Gastrocnemius medialis (tissue), 4 donors: ENCODE measurements at places on chromosomes 1 and 21.

DNA sequence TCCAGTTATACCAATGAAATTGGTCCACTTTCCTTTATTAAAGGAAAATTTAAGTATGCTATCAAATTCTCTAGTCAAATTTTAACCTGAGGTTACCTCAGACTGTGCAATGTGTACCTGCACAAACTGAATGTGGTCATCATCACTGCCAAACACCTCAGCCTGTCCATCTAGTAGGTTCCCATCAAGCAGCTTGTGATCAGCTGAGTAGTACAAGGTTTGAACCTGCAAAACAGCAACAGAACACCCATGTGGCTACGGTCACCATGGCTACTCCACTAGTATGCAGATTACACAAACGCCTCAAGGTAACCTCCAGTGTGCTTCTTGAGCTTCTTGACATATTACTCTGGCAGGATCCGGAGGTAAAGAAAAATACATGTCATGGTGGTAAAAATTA, 11.6 kb downstream of the IVNS1ABP start:
- DNase-seq, result no peak

GRCh38 chr1:197146101-197147095, at the start of gene ASPM:
TSS of gene ASPM (minus strand) at chr1:197146669. CDS start at chr1:197146437, 232 bp downstream.
- peak; percentile 88 for DNase-seq

DNA sequence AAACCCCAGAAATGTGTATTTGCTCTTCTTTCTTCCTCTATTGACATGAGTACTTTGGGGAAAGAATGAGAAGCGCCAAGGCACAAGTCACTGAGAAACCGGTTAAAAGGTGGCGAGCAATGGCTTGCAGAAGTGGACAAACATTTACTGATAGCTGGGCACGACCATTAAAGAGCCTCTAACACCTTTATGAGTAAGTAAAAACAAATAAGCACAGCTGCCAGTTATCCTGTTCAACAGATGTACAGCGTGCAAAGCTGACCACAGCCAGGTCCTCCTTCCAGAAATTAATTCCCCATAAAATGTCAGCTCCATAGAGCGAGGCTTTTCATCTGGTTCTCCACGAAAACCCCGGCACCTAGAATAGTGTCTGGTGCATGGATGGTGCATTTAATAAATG, 72.7 kb downstream of the CAPZB start:
- no peak for DNase-seq

GRCh38 chr1:181057079-181057478, 23.3 kb downstream of the MR1 start:
- no peak for DNase-seq

- no peak for DNase-seq
Observed at GRCh38 chr1:182301026-182301436, 90.6 kb downstream of the GLUL start.

- DNase-seq, result no peak
Observed at GRCh38 chr1:83769594-83770318, 229.2 kb downstream of the TTLL7 start.

DNA sequence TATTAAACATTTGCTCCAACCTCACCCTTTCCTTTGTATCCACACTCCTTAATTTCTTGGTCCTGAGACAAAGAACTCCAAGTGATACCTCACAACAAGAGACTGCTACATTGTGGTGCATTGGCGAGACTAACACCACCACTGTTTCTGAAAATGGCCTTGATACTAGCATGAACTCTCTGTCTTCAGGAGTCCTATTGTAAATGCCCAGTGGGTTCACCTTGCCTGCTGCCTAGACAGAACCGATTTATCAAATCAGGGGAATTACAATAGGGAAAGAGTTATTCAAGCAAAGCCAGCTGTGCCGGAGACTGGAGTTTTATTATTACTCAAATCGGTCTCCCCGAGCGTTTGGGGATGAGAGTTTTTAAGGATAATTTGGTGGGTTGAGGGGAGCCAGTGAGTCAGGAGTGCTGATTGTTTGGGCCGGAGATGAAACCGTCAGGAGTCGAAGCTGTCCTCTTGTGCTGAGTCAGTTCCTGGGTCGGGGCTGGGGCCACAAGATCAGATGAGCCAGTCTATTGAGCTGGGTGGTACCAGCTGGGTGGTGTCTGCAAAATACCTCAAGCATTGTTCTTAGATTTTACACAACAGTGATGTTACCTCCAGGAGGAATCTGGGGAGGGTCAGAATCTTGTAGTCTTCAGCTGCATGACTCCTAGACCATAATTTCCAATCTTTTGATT, 83.1 kb downstream of the DESI2 start:
- no peak for DNase-seq

DNA sequence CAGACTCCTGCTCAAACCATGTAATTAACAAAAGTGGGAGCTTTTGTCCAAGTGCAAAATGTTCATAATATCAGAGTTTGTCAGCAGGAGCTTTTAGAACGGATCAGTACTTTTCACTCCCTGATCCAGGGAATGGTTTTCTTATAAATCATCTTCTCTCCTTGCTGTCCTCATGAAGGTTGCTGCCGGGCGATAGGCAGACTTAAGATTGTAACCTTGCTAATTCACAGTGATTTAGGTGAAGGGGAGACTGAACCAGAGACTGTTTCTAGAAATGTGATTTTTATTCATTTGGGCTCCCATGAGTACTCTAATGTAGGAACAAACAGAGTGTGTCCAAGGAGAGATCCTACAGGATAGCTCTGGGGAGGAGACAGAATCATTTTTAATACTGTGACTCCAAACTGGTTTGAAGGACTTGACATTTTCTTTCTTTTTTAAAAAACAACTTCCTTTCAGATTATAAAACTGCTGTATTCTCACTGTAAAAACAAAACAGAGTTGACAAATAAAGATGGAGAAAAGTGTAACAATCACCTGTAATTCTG, 23.7 kb downstream of the ELAVL4 start:
- no peak for DNase-seq

GRCh38 chr1:62012836-62013235, 181.8 kb upstream of the L1TD1 start:
- peak; percentile 58 for DNase-seq

- no peak for DNase-seq
Observed at GRCh38 chr1:232904131-232904530, 46.3 kb upstream of the NTPCR start.

- DNase-seq, result no peak
Observed at GRCh38 chr1:31860581-31860980, 44.8 kb upstream of the SPOCD1 start.

DNA sequence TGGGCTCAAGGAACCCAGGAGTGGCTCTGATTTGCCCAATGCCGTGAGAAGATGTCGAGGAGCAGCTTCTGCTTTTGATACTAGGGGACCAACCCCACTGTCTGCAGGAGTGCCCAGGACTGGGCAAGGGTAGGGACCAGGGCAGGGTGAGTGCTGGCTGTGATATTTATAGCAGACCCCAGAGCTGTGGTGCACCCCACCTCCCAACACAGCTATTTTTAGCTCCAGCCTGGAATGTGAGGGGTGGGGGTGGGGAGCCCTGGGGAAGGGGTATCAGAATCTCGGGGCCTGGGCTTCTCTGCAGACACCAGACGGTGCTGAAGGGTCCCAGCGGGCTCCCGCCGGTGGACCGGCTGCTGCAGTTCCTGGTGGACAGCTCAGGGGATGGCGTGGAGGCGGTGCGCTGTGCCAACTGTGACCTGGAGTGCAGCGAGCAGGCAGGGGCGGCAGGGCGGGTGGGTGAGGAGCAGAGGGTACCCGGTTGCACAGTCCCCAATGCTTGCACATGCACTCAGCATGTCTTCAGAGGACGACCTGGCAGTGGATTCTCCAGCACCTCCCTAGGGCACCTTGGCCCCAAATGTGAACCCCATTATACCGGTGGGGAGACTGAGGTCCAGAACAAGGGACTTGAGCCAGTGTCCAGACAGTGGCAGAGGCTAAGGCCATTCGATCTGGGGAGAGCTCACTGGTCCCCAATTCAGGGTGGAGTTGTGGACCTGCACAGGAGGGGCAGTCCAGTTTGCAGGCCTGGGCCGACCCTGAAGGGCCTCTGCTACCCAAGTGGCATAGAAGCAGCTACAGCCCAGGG, 1.4 kb downstream of the RNF207 start:
- no peak for DNase-seq

DNA sequence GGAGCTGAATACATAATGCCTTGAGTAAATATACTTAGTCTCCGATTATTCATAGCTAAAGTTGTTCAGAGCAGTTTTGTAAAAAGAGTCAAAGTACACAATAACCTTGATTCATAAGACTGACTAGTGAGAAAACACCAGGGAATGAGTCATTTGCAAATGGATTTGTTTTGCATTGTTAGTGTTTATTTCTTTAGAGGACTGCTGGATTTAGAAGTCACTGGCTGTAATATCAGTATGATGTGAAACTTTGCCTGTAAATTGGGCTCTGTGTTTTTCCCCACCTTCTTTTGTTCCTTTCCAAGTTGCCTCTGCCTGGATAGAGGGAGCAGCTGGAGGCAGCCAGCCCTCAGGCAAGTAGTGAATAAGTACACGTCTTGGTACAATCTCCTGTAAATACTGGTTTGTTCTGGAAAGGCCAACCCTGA, 474.7 kb downstream of the NUF2 start:
- no peak for DNase-seq

DNA sequence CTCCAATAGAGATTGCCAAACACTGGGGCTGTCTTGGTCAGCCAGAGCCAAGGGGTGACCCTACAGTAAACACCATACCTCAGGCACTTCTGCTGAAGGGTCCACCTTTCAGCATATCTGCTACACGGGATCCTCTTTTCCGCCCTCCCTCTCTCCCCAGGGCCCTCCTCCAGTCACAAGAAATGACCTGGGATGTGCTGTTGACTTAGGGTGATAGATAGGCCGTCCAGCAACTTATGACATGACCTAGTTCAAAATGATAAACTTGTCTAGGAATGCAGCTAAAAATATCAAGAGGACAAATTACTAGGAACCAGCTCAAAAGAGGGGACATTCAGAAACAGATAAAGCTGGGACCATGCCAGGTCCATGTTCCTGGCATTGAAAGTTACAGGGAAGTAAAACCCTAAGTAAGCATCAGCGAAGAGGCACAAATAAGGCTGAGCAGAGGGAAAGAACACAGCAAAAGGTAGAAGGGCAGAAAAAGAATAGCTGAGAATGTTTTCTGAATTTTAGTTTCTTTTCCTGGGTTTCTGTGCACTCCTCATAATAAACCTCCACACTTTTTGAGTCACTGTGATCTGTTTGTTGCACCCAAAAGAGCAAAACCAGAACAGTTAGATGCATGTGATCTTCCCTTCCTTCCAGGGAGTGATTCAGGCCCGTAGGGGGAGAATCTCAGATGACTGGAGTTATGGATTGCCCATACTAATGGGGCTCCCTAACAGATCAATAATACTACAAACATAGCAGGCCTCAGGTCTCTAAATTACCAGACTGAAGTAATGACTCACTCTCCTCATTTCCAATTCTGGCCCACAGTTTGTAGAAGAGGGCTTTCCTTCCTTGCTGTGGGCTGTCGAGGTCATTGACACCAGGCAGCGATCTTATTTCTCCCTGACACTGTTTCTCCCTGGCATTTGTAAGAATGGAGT, 48.9 kb upstream of the F3 start:
- DNase-seq, result peak; percentile 31

DNA sequence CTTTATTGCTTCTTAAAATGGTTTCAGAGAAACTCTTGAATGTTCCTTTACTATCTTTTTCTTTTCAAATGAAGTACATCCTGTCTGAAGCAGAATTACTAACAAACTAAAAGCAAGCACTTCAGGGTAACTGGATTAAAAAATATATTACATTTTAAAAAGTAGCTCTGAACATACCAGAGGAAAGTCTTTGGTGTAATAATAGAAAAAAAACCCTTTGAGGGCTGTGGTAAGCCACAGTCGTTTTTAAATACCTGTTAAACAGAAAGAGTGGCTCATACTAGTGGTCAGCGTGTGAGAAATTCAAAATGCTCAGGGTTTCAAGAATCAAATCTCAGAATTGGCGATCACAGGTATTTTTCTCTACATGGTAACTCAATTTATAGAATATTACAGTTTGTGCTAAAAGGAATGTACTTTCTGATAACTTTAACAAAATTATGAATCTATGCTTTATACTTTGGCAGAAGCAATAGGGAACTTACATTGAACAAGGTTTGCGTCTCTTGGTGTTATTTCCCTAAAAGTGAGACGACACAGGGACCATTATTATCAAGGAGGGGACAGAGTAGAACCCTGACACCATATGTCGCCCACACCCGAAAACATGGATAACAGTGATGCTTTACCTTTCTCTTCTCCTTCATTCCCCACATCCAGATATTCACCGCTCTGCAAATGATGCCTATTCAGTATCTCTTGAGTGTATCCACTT, 97.0 kb upstream of the DPH5 start:
- no peak for DNase-seq

DNA sequence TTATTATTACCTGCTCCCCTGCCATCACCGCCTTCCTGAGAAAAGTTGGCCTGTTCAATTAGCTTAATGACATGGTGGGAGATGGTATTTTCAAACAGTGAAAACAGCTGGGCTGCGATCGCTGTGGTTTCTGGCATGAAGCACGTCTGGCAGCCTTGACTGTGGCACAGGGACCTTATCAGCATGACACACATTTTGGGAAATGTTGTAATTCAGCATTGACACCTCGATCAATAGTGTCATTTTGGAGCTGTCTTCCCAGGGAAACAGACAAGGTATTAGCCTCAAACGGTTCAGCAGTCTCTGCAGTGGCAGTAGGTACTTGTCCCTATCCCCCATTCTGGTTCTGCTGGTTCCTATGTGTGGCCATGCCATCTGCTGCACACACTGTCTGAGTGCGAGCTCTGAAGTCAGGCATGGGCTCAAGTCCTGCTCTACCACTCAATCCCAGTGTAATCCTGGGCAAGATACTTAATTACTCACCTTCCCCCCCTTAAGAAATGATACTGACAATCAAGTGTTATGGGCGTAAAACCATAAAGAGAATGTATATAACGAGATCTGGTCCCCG, 154.5 kb upstream of the KCND3 start:
- no peak for DNase-seq
